ENCODE measurements at places on chromosomes 2 and 18. TPM values are rescaled to one million over a fixed set of nuclear protein-coding genes. Genes with fewer than 3 reads are reported as not detected.

Gene DOCK10
- total RNA-seq = 33.6 TPM

Gene ACMSD
- not detected for total RNA-seq

DNA sequence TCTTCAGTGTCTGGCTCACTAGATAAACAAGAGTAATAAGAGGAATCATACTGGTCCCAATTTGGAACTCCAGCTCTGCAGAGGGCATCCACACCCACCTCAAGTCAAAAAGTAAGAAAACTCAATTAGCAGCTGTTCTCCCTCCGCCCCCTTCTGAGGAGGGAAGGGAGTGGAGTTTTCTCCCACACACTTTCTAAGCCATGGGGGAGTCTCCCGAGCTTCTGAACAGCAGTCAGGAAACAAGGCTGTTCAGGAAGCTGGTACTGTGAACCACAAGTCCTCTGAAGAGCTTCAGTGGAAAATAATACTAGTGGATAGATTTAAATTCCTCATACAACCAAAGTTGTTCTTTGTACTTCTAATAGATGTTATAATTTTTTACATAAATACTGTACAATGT is 32.9 kb upstream of the SPTBN1 start:
- no peak for DNase-seq

DNA sequence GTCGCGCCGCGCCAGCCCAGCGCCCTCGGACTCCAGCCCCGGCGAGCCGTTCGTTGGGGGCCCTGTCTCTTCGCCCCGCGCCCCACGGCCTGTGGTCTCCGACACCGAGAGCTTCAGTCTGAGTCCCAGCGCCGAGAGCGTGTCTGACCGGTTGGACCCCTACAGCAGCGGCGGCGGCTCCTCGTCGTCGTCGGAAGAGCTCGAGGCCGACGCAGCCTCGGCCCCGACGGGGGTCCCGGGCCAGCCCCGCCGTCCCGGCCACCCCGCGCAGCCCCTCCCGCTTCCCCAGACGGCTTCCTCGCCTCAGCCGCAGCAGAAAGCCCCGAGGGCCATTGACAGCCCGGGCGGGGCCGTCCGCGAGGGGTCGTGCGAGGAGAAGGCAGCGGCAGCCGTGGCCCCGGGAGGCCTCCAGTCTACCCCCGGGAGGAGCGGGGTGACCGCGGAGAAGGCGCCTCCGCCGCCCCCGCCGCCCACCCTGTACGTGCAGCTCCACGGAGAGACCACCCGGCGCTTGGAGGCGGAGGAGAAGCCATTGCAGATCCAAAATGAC is 1.4 kb downstream of the PHLPP1 start:
- DNase-seq = no peak

GRCh38 chr18:28086670-28087552 is 90.0 kb downstream of the CDH2 start:
- no peak for DNase-seq
